Stimulated activated CD4-positive, alpha-beta T cell treated with anti-CD3 and anti-CD28 coated beads, Interleukin-12 subunit alpha, Interleukin-12 subunit beta, amount 100 ng/mL, for 4 hours (primary cell): ENCODE measurements at places on chromosomes 1 and 21.

DNA sequence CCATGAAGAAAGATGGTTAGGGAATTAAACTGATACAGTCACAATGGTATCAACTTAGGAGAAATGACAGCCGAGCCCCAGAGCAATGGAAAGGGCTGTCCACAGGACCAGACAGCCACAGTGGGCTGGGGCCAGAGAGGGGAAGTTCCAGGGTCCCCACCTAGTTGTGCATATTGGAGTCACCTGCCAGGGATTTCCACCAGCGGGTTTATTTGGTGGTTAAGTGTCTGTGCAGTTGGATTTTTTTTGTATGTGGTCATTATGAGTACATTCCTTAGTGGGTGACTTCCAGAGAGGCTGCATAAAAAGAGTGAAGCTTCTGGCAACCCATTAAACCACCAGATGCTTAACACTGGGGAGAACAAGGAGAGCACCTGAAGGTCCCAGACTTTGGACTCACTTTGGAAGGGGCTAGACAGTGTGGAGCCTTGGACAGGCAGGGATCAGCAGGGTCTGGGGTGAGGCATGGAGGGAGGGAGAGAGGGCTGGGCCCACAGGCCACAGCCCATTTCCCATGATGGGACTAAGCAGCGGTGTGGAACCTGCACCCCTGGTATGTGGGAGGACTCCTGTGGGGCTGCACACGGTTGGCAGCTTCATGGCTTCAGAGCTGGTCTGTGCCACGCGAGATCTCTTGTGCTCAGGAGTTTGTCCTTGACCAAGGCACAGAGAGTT lies 7.8 kb upstream of the PTTG1IP start:
- no peak for DNase-seq

DNA sequence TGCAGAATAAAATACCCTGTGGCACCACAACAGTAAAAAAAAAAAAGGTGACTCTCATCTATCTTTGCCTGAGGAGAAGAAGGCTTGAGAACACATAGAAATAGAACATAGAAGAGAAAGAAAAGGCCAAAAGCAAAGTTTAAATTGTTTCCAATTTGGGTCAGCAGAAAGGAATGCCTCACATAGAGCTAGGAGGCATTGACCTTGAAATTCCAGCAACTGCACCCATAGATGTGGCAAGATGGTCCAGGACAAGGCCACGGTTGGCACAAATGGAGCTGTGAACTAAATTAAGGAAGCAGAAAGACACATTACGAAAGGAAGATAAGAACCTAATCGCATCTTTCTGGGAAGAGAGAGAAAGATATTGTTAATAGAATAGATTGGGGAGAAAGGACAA lies 588.3 kb downstream of the LMO4 start:
- no peak for DNase-seq

DNA sequence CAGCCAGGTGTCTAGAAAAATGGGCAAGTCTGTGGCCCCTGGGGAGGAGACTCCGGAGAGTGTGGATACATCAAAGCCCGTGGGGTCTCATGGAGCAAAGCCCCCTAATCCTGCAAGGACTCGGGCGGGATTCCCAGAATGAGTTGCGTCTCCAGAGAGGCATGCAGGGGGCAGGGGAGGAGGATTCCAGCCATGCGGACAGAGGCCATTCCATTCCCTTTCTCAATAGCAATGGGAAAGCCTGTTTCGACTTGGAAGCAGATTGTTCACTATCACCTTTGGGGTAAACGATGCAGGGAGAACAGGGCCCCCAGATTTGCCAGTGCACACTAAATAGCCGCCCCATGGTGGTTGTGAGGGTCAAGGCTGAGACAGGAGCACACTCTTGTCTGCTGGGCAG lies 15.4 kb upstream of the PRDM15 start:
- no peak for DNase-seq

GRCh38 chr1:168320800-168321450 lies 40.2 kb downstream of the TBX19 start:
- DNase-seq = no peak

GRCh38 chr1:37954316-37954971 lies 7.6 kb upstream of the INPP5B start:
- no peak for DNase-seq

DNA sequence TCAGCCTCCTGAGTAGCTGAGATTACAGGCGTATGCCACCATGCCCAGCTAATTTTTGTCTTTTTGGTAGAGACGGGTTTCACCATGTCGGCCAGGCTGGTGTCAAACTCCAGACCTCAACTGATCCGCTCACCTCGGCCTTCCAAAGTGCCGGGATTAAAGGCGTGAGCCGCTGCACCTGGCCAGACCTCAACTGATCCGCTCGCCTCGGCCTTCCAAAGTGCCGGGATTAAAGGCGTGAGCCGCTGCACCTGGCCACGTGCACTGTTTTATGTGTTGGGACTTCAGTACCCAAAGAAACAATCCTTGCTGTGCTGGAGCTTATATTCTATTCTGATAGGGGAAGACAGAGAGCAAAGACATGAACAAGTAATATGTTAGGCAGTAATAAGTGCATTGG lies 10.1 kb downstream of the TRAF5 start:
- DNase-seq = no peak

- DNase-seq = no peak
Observed at GRCh38 chr1:232386721-232387510, 243.0 kb downstream of the SIPA1L2 start.

DNA sequence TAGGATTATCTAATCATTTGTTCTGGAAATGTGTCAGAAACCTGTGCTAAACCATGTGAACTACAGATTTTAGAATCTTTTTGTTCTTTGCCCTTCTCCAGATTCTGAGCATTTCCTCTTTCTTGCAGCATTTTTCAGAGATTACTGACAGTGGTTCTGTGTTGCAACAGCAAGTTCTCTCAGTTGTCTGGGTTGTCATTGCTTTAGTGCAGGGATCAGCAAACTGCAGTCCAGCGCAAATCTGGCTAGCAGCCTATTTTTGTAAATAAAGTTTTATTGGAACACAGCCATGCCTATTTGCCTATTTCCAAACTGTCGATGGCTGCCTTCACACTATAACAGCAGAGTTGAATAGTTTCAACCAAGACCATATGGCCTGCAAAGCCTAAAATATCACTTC lies 66.3 kb upstream of the LRRC8D start:
- no peak for DNase-seq

- DNase-seq = no peak
Observed at GRCh38 chr1:100960098-100960497, 64.2 kb downstream of the SLC30A7 start.

- DNase-seq = no peak
Observed at GRCh38 chr1:201051399-201051798, 27.9 kb upstream of the KIF21B start.

DNA sequence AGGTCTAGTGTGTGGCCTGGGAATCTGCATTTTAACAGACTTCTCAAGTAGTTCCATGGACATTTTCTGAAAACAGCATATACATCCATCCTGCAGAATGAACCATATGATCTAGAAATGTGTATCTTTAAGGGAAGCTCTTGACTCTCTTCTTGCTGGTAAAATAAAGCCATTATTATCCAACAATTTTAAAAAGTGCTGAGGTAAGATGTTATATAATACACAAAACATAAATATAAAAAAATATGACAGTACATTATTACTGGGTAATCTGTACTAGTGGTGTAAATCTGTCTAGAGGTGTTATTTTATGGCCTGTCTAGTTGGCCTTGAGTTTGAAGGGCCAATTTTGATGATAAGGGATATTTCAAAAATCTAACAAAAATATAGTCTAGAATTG lies 201.2 kb downstream of the HMCN1 start:
- DNase-seq = no peak

DNA sequence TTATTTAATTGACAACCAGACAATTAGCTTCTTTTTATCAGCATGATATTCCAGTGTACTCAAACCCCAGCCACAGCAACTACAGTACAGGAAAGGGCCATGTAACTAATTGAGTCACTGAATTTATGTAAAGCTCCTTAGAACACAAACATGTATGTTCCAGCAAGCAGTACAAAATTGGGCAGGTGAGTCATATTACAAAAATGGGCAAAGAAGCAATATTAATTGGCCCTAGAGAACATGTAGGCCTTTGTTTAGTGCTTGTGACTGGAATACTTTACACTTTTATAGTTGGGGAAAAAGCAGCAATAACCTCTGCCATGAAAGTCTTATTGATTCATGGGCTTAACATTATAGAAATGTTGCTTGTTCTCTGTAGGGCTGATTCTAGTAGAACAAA lies 31.8 kb downstream of the CLEC20A start:
- DNase-seq = no peak

GRCh38 chr1:155104605-155105534 lies 22.8 kb upstream of the EFNA1 start:
- no peak for DNase-seq

DNA sequence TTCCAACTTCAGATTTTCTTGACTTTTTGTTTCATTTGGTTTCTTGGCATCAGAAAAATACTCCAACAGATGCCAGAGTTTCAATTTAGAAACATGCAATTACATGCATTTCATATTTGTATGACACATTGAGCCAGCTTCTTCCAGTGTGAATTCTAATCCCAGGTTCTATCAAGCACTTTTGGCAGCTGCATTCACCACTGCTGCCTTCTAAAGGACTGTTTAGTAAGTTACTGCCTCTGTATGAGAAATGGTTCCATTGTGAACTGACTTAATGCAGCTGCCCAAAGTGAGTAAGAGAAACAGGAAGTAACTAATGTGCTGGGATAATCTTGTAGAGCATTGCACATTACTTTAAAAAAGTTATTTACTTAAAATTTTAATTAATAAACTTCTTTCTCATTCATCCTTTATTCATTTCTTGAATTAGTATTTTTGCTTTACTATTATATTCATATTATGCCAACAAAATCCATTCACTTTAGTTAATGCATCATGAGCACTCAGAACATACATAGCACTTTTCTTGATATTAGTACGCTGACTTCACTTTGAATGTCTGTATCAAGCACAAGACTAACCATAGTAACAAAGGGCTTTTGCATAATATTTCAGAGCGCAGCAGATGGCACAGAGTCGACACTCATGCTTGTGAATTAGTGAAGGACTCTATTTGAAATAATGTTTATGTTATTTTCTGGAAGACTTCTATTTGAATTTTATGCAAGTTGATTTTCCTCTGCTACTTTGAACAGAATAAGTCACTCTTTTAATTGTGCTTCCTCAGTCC lies 9.8 kb downstream of the RGS18 start:
- DNase-seq = no peak

- no peak for DNase-seq
Observed at GRCh38 chr1:46805755-46806154, 6.9 kb downstream of the CYP4B1 start.

DNA sequence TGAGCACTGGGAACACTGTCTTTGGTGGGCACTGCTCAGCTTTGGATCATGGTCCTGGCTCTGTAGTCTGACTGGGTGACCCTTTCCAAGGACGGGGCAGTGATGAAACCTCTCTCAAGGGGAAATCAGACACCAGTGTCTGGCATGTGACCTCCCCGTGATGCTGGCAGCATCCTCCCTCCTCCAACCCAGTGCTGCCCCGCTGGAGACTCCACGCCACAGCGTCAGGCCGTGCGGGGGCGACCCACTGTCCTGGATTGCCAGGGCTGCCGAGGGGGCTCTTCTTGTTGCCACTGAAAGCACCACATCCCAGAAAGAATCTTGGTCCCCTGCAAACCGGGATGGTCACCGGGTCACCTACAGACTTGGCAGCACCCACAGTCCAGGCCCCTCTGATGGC lies 146.4 kb upstream of the ARHGEF16 start:
- DNase-seq = no peak

DNA sequence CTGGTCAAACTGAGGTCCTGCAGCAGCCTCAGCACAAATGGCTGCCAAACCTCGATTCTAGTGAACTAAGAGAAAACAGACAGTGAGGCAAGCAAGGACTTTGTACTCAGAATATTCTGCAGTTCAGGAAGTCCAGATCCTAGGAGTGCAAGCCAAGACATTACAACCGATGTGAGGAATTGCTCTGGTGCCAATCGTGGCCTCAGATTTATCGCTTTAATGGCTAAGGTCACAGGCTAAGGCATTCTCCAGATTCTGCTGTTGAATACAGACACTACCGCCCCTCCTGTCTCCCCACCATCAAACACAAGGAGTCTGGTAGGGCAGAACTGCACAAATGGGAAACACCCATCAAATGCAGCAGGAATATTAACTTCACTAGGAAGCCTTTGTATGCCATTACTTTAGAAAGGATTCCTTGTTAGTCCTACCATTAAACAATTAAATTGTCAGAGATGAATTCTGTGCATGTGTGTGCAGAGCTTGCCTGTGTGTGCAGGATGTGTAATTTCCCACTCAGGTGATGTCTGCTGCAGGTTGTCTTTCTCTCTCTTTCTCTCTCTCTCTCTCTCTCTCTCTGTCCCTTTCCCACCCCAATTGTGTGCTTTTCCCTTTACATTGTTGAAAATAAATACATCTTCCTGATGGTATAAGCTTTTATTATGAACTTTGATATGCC lies 9.2 kb upstream of the SERTAD4 start:
- no peak for DNase-seq

GRCh38 chr1:47901001-47901575 lies 96.1 kb downstream of the TRABD2B start:
- DNase-seq = no peak

GRCh38 chr1:232743999-232744398 lies 61.2 kb upstream of the MAP10 start:
- DNase-seq = no peak

- DNase-seq = no peak
Observed at GRCh38 chr1:63728611-63729226, 45.1 kb upstream of the ROR1 start.

DNA sequence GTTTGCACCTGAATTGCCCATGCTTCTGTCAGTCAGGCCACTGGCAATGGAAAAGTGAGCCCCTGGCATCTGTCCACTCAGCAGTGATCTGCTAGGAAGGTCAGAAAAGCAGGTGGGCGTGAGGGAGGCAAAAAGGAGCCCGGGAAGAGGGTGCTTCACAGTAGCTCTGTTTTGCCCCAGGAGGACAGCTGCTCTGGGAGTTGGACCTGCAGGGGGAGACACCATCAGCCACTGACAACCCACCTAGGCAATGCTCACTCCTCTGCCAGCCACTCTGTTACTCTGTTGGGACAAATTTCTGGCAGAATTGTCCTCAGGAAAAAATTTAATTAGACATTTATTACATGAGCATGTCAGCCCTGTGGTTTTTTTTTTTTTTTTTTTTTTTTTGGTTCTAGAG lies 146.4 kb downstream of the LRIG2 start:
- DNase-seq = no peak

- DNase-seq = no peak
Observed at GRCh38 chr1:58883037-58883887, 99.4 kb upstream of the JUN start.

GRCh38 chr1:89668961-89669360 lies 36.0 kb downstream of the LRRC8C start:
- no peak for DNase-seq

- DNase-seq = no peak
Observed at GRCh38 chr1:40532844-40533424, 1.5 kb downstream of the ZNF684 start.

- DNase-seq = peak; percentile 28
Observed at GRCh38 chr1:11749203-11749689, 12.7 kb upstream of the C1orf167 start.

- DNase-seq = no peak
Observed at GRCh38 chr1:56424744-56425493, 154.4 kb downstream of the PLPP3 start.
